ENCODE measurements at places on chromosomes 2 and 18. TPM values are rescaled to one million over a fixed set of nuclear protein-coding genes. Genes with fewer than 3 reads are reported as not detected.

Gene CMPK2
- 4.5 TPM for total RNA-seq

Gene ZNF532
- total RNA-seq: 182 TPM

Gene EMILIN2
- total RNA-seq: 30.2 TPM

Gene SEMA4C
- 102 TPM for total RNA-seq

DNA sequence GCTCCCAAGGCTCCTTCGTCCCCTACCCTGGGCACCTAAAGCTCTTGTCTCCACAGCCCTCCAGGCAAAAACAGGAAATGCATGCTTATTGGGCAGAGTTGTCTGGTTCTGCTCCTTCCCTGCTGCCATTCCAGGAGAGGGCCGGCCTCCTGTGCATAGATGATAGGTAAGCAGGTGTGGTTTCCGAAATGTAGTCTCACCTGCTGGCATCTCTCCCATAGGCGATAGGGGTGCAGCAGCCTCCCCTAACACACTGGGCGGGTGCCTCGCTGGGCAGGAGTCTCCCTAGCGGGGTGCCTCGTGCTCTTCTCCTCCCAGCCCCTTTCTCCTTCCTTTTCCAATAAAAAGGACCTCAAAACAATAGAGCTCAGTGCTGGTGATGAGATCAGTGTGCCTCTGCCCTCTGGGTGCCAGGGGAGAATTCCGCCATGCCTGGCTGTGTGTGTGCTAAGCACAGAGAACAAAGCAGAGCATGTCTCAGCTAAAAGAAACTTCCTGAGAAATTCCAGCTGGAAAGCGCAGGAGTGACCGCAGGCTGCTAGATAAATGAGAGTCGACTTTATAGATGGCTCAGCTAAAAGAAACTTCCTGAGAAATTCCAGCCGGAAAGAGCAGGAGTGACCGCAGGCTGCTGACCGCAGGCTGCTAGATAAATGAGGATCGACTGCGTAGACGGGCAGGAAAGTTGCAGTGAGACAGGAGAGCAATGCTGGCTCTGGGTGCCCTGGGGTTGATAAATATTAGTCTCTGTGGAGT lies 11.3 kb upstream of the PXDN start:
- DNase-seq: no peak

- no peak for DNase-seq
These were observed 85.2 kb downstream of the EIPR1 start for GRCh38 chr2:3292416-3292815.

GRCh38 chr2:211423018-211423417 lies 866.6 kb downstream of the CPS1 start:
- DNase-seq: no peak

DNA sequence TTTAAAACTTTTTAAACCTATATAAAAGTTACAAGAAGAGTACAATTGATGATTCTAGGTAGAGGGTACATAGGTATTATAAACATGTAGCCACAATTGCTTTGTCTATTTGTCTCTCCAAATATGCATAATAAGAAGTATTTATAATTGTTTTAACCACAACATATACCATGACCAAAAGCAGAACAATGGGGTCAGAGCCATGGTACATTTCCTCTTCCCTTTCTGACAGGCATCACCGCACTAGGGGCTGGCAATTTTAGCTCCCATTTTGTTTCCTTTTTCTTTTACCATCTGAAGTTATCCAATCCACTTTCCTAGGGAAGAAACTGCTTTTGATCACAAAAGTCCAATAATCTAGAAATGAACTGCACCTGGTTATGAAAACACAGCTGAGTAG lies 49.3 kb downstream of the TMX3 start:
- DNase-seq: no peak

GRCh38 chr2:68946117-68946516 lies 6.6 kb downstream of the GKN2 start:
- no peak for DNase-seq

DNA sequence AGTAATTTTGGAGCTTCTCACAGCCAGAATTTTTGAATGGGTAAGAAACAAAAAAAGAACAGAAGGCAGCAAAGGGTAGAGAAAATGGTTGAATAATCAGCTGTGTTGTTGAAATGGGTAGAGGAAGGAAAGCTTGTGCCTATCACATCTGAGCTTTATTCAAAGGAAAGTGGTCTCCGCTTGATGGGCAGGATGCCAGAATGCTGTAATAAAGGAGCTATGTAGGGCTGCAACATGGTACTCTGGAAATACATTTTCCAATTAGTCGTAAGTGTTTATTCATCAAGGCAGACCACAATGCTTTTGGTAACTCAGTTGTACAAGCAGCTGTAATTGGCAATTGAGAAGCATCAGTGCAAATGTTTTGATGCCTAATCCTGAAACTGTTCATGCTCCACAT lies 196.9 kb downstream of the ICOS start:
- no peak for DNase-seq

DNA sequence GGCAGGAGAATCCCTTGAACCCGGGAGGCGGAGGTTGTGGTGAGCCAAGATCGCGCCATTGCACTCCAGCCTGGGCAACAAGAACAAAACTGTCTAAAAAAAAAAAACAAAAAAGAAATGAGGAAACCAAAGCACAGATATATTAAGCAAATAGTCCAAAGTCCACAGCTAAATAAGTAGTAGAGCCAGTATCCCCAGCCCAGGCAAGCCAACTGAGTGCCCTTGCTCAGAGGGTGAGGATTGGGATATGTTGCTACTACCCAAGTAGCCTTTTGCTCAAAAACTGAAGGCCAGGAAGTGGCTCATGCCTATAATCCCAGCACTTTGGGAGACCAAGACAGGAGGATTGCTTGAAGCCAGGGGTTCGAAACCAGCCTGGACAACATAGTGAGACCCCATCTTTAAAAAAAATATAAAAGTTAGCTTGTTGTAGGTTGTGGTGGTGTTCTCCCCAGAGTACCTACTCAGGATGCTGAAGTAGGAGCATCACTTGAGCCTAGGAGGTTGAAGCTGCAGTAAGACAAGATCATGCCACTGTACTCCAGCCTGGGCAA lies 5.4 kb downstream of the CFAP36 start:
- DNase-seq: no peak

DNA sequence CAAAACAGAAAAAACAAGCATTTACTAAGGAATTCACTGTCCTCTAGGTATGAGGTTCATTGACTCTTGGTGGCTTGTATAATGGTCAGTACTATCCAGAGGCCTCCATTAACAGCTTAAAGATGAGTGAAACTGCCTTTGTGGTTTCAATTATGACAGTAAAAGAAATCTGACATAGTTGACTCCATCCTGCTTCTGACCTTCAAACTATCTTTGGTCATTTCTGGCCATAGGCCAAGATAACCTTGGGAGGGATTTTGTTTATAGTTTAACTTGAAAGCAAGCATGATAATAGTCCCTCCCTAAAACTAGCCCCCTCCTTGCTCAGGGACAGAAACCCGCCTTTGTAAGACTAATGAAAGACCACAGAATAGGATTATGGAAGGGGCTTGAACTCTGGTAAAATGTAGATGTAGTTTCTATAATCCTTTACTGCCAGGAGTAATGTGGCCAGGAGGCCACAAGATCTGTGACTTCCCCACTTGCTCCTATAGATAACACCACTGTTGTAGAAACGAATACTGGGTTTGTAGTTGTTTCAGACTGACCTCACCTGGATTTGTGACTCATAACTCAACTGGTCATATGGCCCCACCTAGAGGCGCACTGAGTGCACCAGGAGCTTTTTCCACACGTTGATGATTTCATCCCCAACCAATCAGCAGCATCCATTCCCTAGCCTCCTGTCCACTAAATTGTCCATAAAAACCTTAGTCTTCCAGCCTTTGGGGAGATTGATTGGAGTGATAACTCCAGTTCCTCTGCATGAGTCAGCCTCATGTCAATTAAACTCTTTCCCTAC lies 8.6 kb upstream of the PLEKHM3 start:
- DNase-seq: no peak

GRCh38 chr2:161424891-161425727 lies 9.0 kb downstream of the TBR1 start:
- DNase-seq: no peak

DNA sequence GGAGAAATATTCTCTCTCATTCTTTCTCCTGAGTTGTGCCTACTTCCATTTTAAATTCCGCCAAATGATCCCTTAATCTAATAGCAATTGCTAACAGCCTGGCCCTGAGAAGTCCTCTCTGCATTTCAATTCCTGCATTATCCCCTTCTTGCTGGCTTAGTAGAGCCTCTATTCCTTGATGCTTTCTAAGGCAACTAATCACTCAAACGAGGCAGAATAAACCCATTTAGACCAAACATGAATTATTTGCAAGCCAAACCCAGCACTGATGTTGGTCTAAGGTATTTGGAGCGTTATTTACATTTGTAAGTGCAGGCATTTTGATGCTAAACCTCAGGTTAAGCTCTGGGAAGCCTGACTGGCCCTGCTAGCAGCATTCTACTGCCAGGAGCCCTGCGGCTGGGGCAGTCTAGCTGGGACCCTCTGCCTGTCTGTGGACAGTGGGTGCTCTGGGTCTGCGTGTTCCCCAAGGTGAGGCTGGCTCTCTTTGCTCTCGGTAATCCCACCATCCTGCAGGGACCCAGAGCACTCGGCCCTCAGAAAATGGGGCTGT lies 173.1 kb upstream of the HS6ST1 start:
- no peak for DNase-seq

Data from mesothelial cell of epicardium (in vitro differentiated cells).